ENCODE measurements at places on chromosomes 5 and 9.

DNA sequence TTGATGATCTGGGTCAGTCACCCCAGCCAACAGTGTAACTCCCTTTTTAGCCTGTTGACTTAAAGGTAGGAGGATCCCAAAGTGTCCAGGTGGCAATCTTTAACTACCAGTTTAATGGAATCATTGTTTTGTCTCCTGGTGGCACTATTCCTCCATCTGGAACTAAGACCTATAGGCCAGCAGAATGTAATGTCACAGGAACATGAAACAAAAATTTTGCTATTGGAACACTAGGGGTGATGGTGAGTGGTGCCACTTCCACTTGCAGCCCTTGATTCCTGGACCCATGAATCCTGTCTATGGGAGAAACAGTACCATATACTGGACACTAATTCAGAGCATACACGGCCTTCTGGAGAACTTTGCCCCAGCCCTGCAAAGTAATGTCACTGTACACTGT lies 219.5 kb upstream of the RASA1 start:
- DNase-seq: no peak

- no peak for DNase-seq
Observed at GRCh38 chr5:78765116-78765515, 116.5 kb upstream of the LHFPL2 start.

- no peak for DNase-seq
Observed at GRCh38 chr5:122507581-122507980, 195.5 kb downstream of the SNCAIP start.

GRCh38 chr9:79357616-79358015 lies 214.1 kb upstream of the TLE4 start:
- DNase-seq: no peak

GRCh38 chr9:70569791-70570190 lies 155.3 kb upstream of the KLF9 start:
- no peak for DNase-seq

DNA sequence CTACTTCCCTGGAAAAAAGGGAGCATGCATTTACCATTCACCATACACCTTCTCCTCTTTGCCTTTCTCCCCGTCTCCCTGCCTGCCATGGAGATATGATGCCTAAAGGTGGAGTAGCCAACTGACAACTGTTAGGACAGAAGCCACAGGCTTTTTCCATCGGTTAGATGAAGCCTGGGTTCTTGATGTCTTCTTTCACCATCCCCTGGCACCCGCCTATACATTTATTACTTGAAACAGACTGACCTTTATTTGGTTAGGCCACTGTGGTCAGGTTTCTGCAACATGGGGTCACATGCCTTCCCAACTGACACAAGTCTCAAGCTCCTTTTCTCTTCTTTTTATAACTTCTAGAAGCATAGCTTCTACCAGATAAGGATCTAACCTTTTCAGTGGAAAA lies 7.1 kb downstream of the LCP2 start:
- no peak for DNase-seq

GRCh38 chr5:78576376-78576775 lies 72.2 kb downstream of the LHFPL2 start:
- no peak for DNase-seq
